ENCODE measurements at places on chromosomes 5 and 9.

DNA sequence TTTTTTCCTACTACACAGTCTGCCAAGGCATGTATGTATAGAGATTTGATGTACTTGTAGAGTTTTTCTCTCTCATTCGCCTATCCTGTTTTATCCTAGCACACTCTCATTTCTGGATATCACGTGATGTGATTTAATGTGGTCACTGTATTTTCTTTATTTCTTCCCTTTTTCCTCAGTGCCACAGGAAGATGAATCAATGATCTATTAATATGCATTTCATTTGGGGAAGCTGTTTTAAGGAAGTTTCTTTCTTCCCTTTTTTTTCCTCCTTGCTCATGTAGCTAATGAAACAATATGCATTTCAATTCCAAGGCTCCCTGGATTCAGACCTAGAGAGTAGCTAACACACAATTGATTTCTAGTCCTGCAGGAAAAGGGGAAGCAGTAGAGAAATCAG is 506.3 kb upstream of the WWC1 start:
- no peak for DNase-seq

GRCh38 chr5:54270326-54270725 is 40.0 kb downstream of the ARL15 start:
- no peak for DNase-seq

DNA sequence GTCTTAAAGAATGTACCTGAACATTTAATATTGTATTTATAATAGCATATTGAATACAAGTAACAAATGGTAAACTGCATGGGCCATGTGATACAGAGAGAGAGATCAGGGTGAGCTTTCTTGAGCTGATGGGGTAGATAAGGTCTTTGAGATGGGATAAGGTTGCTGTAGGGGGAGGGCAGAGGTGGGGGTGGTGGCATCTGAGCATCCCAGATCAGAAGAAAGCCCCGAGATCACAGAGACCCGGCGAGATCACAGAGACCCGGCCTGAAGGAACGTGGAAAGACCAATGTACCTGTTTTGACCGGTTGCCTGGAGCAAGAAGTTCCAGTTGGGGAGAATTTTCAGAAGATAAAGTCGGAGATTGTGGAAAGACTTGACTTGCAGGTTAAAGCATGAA is 6.6 kb downstream of the SMARCA2 start:
- DNase-seq: no peak

DNA sequence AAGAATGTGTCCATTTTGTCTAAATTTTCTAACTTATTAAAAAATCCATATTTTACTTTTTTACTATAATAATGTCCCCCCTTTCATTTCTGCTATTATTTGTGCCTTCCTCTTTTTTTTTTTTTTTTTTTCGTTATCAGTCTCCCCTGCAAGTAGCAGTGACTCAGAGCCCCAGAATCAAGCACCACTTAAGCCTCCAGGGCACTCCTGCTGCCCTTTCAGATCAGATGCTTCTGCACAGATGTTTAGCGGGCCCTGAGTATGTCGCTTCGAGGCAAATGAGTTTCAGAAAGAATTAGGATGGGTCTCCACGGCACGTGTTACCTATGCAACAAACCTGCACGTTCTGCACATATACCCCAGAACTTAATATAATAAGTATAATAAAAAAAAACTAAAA is 11.7 kb downstream of the MED7 start:
- no peak for DNase-seq

DNA sequence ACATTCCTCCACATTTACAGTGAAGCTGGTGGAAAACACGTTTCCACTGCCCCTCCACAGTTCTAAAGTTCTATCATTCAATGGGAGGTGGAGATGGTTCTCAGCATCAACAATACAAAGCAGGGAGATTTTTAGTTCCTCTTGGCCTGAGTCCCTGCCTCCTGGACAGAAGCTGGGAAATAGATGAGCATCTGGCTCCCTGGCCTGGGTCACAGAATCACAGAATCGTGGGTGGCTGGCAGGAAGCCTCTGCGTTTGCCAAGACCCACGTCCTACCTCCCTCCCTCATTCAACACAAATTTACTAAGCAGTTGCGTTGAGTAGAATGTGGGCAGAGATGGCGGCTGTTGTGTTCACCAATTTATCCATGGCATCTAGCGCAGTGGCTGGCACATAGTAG is 5.2 kb upstream of the PPARGC1B start:
- DNase-seq: no peak

- no peak for DNase-seq
Measured at GRCh38 chr5:66727630-66728029, 131.4 kb downstream of the MAST4 start.

- no peak for DNase-seq
Measured at GRCh38 chr9:92392690-92393089, 11.7 kb downstream of the OGN start.

- no peak for DNase-seq
Measured at GRCh38 chr5:89597878-89598277, 714.9 kb upstream of the MEF2C start.

GRCh38 chr9:68741234-68741633 is 36.2 kb downstream of the PIP5K1B start:
- no peak for DNase-seq

DNA sequence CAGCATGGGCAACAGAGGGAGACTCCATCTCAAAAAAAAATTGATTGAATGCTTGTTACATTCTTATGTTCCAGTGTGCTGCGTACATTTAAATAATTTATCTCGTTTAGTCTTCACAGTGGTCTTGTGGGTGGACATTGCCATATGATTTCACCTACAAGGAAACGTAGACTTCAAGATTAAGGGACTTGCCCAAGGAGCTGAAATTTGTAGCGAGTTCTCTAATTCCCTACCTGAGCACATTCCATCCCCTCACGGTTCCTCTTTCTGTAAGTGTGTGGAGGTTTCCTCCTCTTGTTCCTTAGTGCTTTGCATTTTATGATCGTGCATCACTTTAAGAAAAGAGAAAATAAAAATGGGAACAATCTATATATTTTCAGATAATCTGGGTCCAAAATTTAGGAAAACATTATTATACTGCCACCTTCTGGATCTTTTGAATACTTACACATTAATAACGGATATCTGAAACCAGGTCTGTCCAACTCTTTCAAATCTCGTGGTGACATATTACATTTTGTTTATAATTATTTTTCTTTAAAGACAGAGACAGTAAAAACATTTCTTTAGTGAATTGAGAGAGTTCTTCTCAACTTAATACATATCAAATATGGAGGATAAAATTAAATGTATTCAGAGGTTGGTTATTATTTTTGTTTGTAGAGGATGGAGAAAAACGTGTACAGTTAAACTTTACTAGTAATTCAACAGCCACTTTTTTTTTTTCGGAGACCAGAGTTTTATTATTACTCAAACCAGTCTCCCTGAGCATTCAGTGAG is 29.9 kb upstream of the C7 start:
- DNase-seq: no peak

- no peak for DNase-seq
Measured at GRCh38 chr9:127706836-127707241, at the start of gene CFAP157. CFAP157 (plus strand) TSS chr9:127706988; CDS start chr9:127707032, 44 bp downstream.

DNA sequence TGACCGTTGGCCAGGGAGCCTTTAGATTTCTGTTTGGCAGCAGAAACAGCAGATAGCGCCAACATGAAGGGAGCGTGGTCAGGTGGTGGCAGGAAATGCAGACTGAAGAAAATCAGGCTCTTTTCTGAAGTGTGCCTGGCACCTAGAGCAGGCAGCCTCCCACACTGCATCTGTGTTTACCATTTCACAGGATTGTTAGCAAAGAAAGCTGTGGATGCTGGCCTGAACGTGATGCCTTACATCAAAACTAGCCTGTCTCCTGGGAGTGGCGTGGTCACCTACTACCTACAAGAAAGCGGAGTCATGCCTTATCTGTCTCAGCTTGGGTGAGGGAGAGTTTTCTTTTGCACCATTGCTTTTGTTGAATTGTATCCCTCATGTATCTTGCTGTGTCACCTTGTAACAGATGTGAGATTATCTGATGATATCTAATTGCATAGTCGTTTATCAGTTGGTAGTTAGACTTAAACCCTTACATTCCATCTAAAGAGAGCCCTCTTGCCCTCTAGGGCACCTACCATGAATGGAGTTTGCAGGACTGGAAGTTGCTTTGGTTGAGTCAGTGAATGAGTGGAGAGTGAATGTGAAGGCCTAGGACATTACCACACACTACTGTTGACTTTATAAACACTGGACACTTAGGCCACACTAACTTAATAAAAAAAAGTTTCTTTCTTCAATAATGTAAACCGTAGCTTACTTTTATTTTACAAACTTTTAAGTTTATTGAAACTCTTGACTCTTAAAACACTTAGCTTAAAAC is 42.8 kb downstream of the ACO1 start:
- DNase-seq: no peak

- DNase-seq: no peak
Measured at GRCh38 chr5:27140831-27141230, 102.4 kb upstream of the CDH9 start.

DNA sequence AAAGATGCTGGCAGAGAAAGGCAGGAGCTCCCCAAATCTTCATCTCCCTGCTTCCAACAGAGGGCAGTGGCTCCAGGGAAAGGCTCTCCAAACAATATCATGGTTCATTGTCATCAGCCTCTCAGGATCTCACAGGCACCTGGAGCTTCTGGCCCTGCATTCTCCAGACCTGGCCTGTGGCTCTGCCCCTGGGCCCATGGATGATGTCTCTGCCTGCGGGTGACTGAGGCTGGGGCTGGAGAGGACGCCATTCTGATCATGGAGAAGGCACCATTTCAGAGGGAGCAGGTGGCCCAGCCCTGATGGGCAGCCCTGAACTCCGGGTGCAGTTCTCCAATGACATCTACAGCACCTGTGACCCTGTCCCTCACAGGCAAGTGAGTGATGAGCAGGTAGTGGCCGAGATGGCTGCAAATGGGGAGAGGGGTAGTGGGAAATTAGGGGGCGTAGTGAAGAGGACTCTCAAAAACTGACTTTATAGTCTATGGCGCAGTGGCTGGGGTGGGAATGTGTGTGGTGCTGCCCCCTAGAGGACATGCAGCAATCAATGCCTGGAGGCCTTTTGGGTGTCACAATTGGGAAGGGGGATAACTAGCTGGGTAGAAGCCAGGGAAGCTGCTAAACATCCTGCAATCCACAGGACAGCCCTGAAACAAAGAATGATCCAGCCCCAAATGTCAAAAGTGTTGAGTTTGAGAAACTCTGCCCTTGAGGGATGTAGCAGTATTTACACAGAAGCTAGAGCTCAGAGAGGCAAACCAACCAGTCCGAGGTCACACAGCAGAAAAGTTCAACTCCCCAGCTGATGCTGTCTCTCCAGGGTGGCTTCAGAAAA is 3.2 kb downstream of the SH3PXD2B start:
- peak; percentile 26 for DNase-seq

DNA sequence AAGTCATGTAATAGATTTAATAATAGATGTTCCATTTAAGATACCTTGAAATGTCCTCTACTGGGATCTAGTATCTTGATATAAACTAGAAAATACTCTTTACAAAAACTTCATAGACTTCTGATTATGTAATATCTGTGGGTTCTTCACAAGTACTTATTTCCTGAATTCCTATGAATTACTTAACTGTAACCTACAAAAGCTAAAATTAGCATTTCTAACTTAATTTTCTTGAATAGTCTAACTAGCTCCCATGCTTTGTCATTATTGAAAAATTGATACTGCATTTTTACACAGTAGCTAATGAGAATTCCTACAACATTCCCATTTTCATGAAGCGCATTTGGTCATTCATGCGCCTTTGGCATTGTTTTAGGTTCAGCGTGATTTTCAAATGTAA is 1828.2 kb downstream of the MAT2B start:
- DNase-seq: no peak

DNA sequence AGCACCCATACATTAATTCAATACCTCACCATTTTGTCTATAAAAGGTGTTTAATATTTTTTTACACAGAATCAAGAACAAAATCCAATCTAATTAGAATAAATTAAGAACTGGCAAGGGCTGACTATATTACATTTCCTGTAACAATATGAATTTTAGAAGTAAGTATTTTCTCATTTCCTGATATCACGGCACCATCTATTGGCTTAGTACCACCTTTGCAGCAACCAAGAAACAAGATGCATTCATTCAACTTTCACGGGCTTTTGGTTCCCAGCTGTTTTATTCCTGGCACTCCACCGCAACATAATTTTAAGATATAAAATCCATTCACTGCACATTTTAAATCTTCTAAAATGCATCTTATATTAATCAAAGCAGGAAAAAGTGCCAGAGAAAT is 20.6 kb downstream of the PSMB7 start:
- DNase-seq: no peak

- DNase-seq: no peak
Measured at GRCh38 chr9:137959641-137960411, 82.2 kb downstream of the CACNA1B start.

DNA sequence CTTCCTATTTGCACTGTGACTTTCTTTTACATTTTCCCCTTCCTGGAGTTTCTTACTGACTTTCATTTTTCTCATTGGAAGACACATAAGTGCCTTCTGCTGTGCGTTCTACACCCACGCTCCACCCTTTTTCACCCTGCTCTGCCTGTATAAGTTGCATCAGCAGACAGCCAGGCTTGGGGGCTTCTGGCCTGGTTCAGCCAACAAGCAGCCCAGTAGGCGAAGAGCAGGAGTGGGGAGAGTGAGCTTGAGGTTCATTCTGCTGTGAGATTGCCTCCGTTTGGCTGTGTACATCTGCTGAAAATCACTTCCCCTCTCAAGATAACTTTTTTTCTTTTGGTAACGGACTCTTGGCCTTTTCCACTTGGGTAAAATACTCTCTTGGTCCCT is 38.4 kb downstream of the RASGRF2 start:
- no peak for DNase-seq

GRCh38 chr9:92713528-92713927 is 43.6 kb upstream of the IPPK start:
- DNase-seq: no peak

DNA sequence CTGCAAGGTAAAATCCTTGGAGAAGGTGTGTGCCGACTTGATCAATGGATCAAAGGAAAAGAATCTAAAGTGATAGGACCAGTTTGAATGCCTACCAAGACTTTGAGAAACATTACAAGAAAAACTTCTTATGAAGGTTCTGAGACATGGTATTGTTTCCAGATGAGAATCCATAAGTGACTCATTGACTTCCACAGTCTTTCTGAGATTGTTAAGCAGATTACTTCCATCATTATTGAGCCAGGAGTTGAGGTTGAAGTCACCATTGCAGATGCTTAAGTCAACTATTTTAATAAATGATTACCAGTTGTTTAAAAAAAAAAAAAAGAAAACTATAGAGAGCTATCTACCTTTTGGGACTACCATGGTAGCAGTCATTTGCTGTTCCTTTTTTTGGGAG is 7.0 kb downstream of the LNPEP start:
- DNase-seq: no peak

GRCh38 chr9:27672718-27673117 is 99.4 kb upstream of the C9orf72 start:
- no peak for DNase-seq

DNA sequence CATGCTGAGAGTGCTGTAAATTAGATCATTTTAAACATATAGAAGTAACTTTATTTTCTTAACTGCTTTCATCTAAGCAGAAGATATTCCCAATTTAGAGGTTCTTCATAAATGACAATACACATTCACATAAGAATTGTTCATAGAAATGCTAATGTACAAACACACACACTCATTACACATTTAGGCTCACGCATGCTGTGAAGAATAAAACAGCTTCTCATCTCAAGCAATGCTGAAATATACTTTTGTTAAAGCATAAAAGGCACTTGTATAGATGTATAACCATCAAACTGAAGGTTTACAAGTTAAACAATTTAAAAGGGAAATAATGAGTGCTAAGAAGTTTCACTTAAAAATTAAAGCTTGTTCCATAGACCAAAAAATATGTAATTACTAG is 18.1 kb upstream of the FTMT start:
- DNase-seq: no peak

Data from activated T-cell treated with anti-CD3 and anti-CD28 coated beads, Interleukin-2, amount 50 U/mL, for 1 hour (primary cell).